ENCODE measurements at places on chromosomes 5 and 9. TPM values are rescaled to one million over a fixed set of nuclear protein-coding genes. Genes with fewer than 3 reads are reported as not detected.

GRCh38 chr9:98117984-98118639 is 910 bp downstream of the TRIM14 start:
- no peak for DNase-seq
- H3K27ac ChIP-seq: peak overlapping the region; percentile 94
- no peaks in the 10 kb centered on the region for H3K27me3 ChIP-seq
- no peaks in the 10 kb centered on the region for H3K36me3 ChIP-seq

DNA sequence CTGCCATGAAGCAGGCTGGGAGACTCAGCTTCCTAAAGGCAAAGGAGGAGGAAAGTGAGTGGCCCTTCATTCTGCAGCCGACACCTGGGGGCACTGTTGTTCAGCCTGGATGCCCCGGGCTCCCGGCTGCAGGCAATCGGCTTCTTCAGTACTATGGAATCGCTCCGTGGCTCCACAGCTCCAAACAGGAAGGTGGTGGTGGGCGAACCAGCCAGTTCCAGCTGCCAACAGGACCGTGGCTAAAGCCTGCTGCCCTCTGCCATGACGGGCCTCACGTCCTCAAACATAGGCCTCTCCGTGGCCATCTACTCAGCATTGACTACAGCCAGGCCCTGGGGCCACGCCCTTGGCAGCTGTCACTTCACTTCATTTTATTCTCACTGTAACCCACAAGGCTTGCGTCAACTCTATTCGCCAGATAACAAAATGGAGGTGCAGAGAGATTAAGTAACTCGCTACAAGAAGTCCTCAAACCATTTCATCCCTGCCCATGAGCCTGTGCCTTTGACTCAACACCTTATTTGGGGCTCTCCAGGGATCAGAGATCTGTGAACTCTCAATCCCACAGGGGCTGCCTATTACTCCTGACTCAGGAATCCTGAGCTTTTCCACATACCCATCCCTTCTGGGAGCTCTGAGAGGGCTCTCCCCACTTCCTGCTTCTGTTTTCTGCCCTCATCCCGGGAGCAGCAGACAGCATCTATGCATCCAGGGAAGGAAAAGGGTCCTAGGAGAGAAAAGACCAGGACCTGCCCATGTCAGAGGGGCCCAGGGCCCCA is 38.0 kb downstream of the PAX5 start:
- H3K36me3 ChIP-seq: no peaks in the 10 kb centered on the region
- H3K4me3 ChIP-seq: no peak overlapping the region
- peaks cover 13% of the 10 kb centered on the region for H3K27me3 ChIP-seq
- peaks cover 6% of the 10 kb centered on the region for H3K4me1 ChIP-seq

GRCh38 chr5:73853091-73853490 is 227.1 kb downstream of the ARHGEF28 start:
- H3K36me3 ChIP-seq: no peaks in the 10 kb centered on the region
- H3K27me3 ChIP-seq: no peaks in the 10 kb centered on the region
- no peaks in the 10 kb centered on the region for H3K4me1 ChIP-seq
- H3K27ac ChIP-seq: no peak overlapping the region
- H3K4me3 ChIP-seq: no peak overlapping the region
- no peak for DNase-seq

GRCh38 chr5:54390015-54390414 is 65.5 kb upstream of the HSPB3 start:
- H3K27me3 ChIP-seq: no peaks in the 10 kb centered on the region
- no peaks in the 10 kb centered on the region for H3K36me3 ChIP-seq
- no peak overlapping the region for H3K27ac ChIP-seq
- no peak for DNase-seq

GRCh38 chr5:6228257-6229250 is 149.8 kb downstream of the MED10 start:
- H3K4me3 ChIP-seq: no peak overlapping the region
- H3K36me3 ChIP-seq: no peaks in the 10 kb centered on the region
- no peak overlapping the region for H3K27ac ChIP-seq
- no peaks in the 10 kb centered on the region for H3K4me1 ChIP-seq
- DNase-seq: no peak

GRCh38 chr5:89120719-89121118 is 237.7 kb upstream of the MEF2C start:
- H3K36me3 ChIP-seq: no peaks in the 10 kb centered on the region
- DNase-seq: peak; percentile 42
- no peak overlapping the region for H3K4me3 ChIP-seq
- H3K27ac ChIP-seq: no peak overlapping the region
- no peaks in the 10 kb centered on the region for H3K4me1 ChIP-seq
- H3K27me3 ChIP-seq: no peaks in the 10 kb centered on the region

- no peak overlapping the region for H3K4me3 ChIP-seq
- H3K36me3 ChIP-seq: no peaks in the 10 kb centered on the region
- H3K4me1 ChIP-seq: no peaks in the 10 kb centered on the region
- no peaks in the 10 kb centered on the region for H3K27me3 ChIP-seq
- no peak for DNase-seq
- H3K27ac ChIP-seq: no peak overlapping the region
Measured at GRCh38 chr5:153043886-153044285, 446.6 kb upstream of the GRIA1 start.

- no peaks in the 10 kb centered on the region for H3K4me1 ChIP-seq
- H3K27ac ChIP-seq: no peak overlapping the region
- no peak for DNase-seq
- no peaks in the 10 kb centered on the region for H3K27me3 ChIP-seq
Measured at GRCh38 chr5:66864240-66864884, 268.2 kb downstream of the MAST4 start.

- DNase-seq: no peak
- H3K36me3 ChIP-seq: no peaks in the 10 kb centered on the region
- H3K4me1 ChIP-seq: no peaks in the 10 kb centered on the region
- H3K27ac ChIP-seq: peak overlapping the region; percentile 33
- peak overlapping the region; percentile 34 for H3K4me3 ChIP-seq
- H3K27me3 ChIP-seq: peaks cover 36% of the 10 kb centered on the region
Measured at GRCh38 chr9:81690251-81690851, 1.0 kb upstream of the TLE1 start.

Gene IFNB1
- polyA plus RNA-seq: not detected

DNA sequence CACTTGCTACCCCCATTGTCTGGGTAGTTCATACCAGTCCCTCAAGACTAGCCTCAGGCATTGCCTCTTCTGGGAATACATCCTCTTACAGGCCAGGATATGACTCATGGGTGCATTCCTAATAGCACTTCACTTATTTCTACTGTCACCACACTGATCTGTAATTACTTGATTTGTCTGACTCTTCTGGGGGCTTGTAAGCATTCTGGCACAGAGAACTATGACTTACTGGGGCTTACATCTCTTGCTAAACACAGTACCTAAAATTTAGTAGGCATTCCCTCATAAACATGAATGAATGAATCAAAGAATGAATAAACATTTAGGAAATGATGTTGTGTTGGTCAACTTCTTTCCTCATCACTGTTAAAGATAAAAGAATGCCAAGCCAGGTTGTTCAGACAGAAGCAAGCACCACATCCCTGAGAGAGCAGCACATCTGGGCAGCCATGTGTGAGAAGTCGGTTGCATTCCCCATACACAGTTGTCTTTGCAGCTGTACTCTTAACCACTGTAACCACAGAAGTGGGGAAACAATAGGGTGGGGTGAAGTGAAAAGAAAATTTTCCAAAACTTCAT is 27.6 kb downstream of the IL7R start:
- no peak overlapping the region for H3K4me3 ChIP-seq
- H3K4me1 ChIP-seq: no peaks in the 10 kb centered on the region
- H3K36me3 ChIP-seq: no peaks in the 10 kb centered on the region
- H3K27ac ChIP-seq: no peak overlapping the region
- no peaks in the 10 kb centered on the region for H3K27me3 ChIP-seq
- no peak for DNase-seq
